A549 treated with Hydrocortisone at 1 μM for 4 hours (cell line): ENCODE measurements at places on chromosomes 13 and 19. TPM values are rescaled to one million over a fixed set of nuclear protein-coding genes. Genes with fewer than 3 reads are reported as not detected.

The PSPN gene
- total RNA-seq, result 0.46 to 1.0 TPM (median 0.77 TPM) in 5 replicates

The COL5A3 gene
- 2.7 to 4.3 TPM (median 3.0 TPM) in 5 replicates for total RNA-seq

The IGFL1 gene
- total RNA-seq, result 1.0 to 2.8 TPM (median 2.2 TPM) in 5 replicates

The DMKN gene
- 33.8 to 45.0 TPM (median 35.0 TPM) in 5 replicates for total RNA-seq

The GNA15 gene
- total RNA-seq, result 0.05 to 0.15 TPM (median 0.09 TPM) in 3 of 5 replicates, not detected in the others

The ZNF805 gene
- total RNA-seq, result 1.1 to 2.5 TPM (median 2.0 TPM) in 5 replicates

The CEACAM19 gene
- 8.8 to 10.3 TPM (median 9.3 TPM) in 5 replicates for total RNA-seq

The FXYD1 gene
- total RNA-seq, result 0.32 to 0.59 TPM (median 0.33 TPM) in 3 of 5 replicates, not detected in the others

The ZNF296 gene
- total RNA-seq, result 10.4 to 18.7 TPM (median 17.3 TPM) in 5 replicates

The LRRC4B gene
- 0.21 to 0.58 TPM (median 0.47 TPM) in 5 replicates for total RNA-seq

The LENG8 gene
- 84.3 to 121 TPM (median 105 TPM) in 5 replicates for total RNA-seq

The WDR87 gene
- not detected in 5 replicates for total RNA-seq

The ZNF724 gene
- total RNA-seq, result 0.55 to 1.1 TPM (median 0.83 TPM) in 5 replicates

The GJA3 gene
- 1.1 to 1.2 TPM (median 1.2 TPM) in 5 replicates for total RNA-seq

The CEACAM3 gene
- not detected in 5 replicates for total RNA-seq

The EBI3 gene
- 2.5 to 3.9 TPM (median 3.4 TPM) in 5 replicates for total RNA-seq

The KCNJ14 gene
- 0.93 to 2.0 TPM (median 1.1 TPM) in 5 replicates for total RNA-seq

The LIN7B gene
- total RNA-seq, result 4.7 to 7.9 TPM (median 6.9 TPM) in 5 replicates

The KIR2DL1 gene
- total RNA-seq, result 0.05 TPM in 1 of 5 replicates, not detected in the others

The ZNF729 gene
- not detected in 5 replicates for total RNA-seq

The TEX26 gene
- not detected in 5 replicates for total RNA-seq

The TEX29 gene
- 0.17 to 0.32 TPM (median 0.18 TPM) in 3 of 5 replicates, not detected in the others for total RNA-seq

The PLK5 gene
- total RNA-seq, result not detected in 5 replicates

The NLRP4 gene
- not detected in 5 replicates for total RNA-seq
